ENCODE measurements at places on chromosomes 7 and 10.

GRCh38 chr7:117248829-117249228, 74.0 kb downstream of the WNT2 start:
- DNase-seq, result no peak

- DNase-seq, result no peak
These were observed 53.6 kb upstream of the DYNC1I1 start for GRCh38 chr7:95718577-95719410.

DNA sequence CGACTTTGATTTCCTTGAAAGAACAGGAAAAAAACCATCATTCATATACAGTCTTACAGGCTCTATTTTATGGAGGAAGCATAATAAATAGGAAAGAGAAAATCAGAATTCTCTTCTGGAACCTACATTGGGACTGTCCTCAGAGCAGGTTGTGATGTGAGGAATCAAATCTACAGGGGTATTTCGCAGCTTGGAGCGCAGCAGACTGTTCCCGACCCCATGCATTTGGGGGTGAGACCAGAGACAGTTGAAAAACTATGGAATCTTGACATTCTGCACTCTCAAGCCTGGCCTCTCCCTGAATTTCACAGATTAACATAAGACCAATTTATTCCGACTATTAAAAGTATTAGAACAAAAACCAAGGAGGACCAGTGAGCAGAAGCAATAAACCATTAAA, 93.3 kb upstream of the PRSS58 start:
- no peak for DNase-seq

GRCh38 chr10:97367126-97367649, 32.7 kb upstream of the FRAT2 start:
- no peak for DNase-seq

DNA sequence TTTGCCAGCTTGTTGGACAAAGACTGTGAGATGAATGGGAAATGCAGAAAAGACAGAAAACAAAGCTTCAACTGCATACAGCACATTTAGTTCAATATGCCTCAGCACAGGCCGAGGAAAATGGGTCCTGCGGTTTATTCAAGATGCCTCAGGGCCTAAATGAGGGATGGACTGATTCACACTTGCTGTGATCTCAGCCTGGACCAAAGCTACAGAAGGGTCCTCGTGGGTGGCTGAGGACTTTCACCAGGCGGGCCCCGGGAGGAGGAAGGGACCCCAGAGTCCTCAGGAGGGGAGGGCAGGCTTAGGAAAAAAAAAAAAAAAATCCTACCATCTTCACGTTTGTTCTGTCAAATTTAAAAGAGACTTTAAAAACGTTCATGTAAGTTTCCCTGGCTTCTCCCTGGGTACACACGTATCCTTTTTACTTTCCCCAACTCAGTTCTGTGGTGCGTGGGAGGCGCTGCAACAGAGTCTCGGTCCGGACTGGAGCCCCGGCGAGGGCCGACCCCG, 624 bp upstream of the ZNF783 start:
- DNase-seq, result peak; percentile 38

GRCh38 chr10:5014936-5015335, 11.3 kb upstream of the AKR1C2 start:
- DNase-seq, result no peak

DNA sequence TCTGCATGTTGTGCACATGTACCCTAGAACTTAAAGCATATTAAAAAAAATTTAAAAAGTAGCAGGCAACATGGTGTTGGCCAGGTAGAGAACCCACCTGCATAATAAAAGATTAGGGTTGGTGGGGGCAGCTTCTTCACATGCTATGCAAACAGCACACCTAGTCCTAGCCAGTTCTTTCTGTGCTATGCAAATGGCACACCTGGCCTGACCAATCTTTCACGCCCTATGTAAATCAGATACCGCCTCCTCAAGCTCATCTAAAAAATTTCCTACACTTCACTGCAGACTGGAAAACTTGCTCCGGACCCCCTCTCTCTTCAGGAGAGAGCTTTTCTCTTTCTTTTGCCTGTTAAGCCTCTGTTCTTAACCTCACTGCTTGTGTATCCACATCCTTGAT, 14.5 kb upstream of the PIP start:
- no peak for DNase-seq

DNA sequence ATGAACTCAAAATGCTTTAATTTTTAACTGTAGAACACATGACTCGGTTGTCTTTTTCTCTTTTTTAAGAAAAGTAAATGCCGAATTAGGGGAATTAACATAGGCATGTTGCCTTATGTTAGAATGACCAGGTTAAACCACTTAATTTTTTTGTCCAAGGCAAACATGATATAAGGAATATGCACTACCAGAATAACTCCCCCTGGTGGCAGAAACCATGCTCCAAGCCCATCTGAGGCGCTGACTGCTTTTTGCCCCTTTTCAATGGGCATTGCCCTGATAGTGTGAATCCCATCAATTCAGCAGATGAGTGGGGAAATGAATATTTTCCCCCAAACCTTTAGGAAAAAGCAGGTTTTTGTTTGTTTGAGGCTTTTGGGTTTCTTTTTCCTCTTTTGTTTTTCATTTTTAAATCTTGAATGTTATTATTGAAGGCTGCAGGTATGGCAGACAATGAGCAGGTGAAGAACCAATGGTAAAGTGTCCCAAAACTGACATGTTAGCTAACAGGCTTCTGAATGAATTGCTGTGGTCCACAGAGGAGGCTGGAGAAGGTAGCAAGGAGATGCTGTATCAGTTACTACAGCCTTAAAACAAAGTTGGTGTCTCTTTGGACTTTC, 284.3 kb downstream of the SORCS3 start:
- no peak for DNase-seq

DNA sequence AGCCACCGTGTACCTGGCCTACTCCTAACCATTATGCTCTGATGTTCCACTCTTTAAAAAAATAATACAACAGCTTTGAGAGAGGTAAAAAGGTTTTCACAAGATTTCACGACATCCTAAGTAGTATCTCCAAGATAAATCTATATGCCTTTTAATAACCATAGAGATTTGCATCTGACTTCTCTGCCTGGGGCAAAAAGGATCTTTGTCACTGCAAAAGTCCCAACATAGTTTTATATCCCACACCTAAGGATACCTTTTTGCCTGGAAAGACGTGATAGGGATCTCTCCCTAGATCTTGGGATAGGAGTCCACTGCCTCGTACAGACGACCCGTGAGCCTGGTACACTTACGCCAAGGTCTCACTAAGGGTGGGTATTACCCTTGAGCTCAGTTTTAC, 31.4 kb upstream of the SVIL start:
- DNase-seq, result no peak

DNA sequence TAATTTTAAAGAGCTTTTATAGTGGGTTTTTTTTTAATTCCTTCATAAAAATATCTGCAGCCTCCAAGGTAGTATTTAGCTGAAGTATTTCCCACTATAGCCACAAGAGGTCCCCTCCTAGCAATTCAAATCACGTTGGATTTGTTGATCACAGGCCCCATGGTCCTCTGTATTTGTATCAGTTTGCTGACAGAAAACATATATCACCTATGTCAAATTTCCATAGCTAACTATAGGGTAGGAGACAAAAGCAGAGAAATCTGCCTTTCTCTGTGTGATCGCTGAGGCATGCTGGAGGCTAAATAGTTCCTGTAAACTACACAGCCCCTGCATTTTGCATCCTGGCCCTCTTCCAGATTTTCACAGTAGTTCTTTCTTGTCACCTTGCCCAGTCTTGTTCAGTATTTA, 1.7 kb upstream of the CTNNA3 start:
- DNase-seq, result peak; percentile 14

GRCh38 chr10:13893926-13894325, 307.2 kb downstream of the PRPF18 start:
- DNase-seq, result no peak

DNA sequence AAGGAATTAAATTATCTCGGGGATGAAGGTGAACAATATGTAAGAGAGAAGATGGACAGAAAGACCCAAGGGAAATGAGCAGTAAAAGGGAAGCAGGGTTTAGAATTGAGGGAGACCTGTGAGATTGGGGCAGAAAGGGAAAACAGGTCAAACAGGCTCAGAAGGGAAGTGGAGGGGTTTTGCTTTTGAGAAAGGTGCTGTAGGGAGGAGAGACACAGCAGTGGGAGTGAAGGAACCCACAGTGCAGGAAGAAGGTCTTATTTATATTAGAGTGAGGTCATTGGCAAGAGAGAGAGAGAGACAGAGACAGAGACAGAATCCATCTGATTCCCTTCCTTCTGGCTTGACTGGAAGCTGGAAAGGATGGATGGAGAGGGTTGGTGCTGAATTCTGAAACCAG, 3.5 kb upstream of the TCAF1 start:
- DNase-seq, result no peak

GRCh38 chr10:11871466-11871865, 48.3 kb downstream of the PROSER2 start:
- no peak for DNase-seq

- no peak for DNase-seq
These were observed 469.4 kb downstream of the KCNMA1 start for GRCh38 chr10:77168161-77168560.

DNA sequence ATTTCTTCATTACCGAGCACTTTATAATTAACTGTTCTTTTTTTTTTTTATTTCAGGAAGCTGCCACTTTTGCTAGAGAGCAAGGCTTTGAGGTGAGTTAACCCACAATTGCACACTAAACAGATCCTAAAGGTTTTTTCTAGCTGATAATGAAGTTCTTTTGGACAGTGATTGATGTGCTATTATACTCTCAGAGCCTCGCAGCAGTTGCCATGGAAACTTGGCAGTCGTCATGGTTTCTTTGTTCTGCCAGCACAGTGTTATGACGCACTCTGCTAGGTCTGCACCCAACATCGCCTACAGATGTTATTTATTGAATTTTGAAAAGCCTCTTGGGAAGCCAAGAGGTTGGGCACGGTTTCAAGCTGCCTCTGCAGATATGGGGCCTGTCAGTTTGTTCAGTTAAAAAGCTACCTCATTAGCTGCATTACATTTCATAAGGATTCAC, 237.2 kb upstream of the KAT6B start:
- peak; percentile 78 for DNase-seq

DNA sequence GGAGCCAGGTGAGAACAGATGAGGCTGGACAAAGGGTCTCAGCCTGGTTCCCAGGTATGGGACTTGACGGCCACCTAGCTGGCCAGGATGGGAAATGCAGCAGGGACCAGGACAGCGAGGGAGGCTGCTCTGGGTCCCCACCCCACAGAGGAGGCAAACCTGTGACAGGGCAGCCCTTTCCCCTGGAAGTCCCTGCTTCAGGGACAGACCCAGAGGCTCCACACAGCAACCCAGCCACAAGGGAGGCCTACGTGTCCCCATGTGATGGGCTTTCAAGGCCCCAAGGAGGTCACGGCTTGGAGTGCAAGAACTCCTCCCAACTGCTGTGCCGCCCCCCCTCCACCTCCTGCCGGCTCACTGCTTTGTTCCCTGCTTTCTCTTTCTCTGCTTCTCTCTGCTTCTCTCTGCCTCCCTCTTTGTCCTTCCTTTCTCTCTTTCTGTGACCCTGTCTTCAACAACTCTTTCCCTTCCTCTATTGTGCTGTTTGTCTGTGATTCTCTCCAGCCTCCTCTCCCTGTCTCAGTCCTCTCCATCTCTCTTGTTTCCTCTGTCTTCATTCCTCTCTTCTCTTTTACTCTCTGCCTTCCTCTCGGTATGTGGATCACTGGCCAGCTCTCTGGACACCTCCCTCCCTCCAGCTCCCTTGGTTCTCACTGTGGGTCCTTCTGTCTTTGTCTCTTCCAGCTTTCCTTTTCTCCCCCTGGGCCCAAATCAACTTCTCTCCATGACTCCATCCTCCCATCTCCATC, 9.6 kb upstream of the EIF5AL1 start:
- DNase-seq, result no peak

DNA sequence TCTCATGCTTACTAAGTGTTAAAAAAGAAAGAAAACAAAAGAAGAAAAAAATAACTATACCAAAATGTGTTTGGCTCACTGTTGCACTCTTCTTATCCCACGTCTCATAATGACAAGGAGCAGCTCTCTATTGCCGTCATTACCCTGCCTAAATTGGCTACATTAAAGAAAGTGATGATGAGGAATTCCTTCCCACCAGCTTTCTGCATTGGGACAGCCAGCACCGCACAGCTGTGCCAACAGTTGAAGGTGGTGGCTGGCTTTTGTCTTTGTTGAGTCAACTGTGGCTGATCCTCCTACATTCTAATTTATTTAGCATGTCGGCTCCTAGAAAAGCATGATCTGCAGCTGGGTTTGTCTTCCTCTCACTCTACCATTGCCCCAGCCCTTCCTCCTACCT, 751.8 kb downstream of the KCNMA1 start:
- no peak for DNase-seq

GRCh38 chr10:81696609-81697388, 178.2 kb upstream of the NRG3 start:
- DNase-seq, result no peak

GRCh38 chr7:47357863-47358262, 224.0 kb downstream of the TNS3 start:
- DNase-seq, result no peak

DNA sequence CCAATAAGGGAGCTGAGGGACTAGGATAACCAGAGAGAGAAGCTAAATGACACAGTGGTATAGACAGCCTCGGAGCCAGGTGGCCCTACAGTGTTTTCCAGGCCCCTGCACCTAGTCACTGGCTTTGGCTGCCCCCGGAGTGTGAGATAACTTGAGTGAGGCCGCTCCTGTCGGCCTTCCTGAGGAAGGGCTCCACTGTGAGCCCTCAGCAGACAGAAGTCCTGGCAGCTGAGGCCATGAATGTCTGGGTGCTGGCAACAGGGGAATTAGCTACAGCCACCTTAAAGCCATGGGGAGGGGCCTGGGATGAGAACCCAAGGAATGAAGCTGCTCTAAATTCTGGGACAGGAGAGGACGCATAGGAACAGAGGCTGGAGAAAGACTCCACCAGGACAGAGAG, 4.6 kb upstream of the GDF10 start:
- no peak for DNase-seq

GRCh38 chr10:5447611-5448071, 35.3 kb downstream of the NET1 start:
- peak; percentile 43 for DNase-seq

DNA sequence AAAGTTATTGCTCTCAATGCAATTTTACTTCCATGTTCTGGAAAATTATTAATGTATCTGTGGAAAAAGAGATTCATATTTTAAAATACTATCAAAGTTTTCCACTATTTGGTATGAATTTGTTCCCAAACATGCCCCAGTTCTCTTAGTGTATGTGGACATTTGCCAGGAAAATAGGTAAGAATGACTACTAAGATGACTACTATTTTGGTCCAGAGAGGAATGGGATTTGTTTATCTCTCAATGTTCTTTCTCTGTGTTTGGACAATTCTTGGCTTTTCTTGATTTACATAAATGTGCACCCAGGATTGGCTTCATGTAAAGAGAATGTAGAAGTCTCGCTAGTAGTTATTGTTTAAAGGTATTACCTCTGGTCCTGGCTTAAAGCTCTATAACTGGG, 60.3 kb upstream of the POT1 start:
- no peak for DNase-seq

GRCh38 chr7:519484-520390, at the start of gene PDGFA:
Gene PDGFA, minus strand, starts transcription at chr7:519846. Its CDS starts 845 bp downstream, at chr7:519001.
- DNase-seq, result peak; percentile 27

- no peak for DNase-seq
These were observed 30.5 kb downstream of the ACTA2 start for GRCh38 chr10:88922041-88922440.

Measured in T-helper 2 cell treated with Interferon-gamma antibody and Interleukin-4, amounts not matched to agents 5 μg/mL and 100 μg/mL, for 36 hours (primary cell).